ENCODE measurements at places on chromosomes 12 and 14.

- DNase-seq, result no peak
These were observed 21.5 kb upstream of the ALDH2 start for GRCh38 chr12:111745211-111745610.

DNA sequence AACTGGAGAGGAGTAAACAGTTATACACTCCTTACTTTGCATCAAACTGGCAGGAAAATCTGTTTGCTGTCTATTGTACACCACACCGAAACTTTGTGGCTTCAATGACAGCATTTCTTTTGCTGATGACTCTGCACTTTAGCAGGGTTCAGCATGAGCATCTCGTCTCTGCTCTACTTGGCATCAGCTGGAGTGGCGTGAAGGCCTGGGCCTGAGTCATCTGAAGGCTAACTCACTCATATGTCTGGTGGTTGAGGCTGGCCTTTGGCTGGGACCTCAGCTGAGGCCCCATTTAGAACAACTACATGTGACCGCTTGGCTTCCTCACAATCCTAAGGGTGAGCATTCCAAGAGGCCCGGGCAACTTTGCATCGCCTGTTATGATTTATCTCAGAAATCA lies 28.7 kb upstream of the REP15 start:
- peak; percentile 94 for DNase-seq

GRCh38 chr12:117521346-117521745 lies 159.9 kb upstream of the NOS1 start:
- DNase-seq, result no peak

DNA sequence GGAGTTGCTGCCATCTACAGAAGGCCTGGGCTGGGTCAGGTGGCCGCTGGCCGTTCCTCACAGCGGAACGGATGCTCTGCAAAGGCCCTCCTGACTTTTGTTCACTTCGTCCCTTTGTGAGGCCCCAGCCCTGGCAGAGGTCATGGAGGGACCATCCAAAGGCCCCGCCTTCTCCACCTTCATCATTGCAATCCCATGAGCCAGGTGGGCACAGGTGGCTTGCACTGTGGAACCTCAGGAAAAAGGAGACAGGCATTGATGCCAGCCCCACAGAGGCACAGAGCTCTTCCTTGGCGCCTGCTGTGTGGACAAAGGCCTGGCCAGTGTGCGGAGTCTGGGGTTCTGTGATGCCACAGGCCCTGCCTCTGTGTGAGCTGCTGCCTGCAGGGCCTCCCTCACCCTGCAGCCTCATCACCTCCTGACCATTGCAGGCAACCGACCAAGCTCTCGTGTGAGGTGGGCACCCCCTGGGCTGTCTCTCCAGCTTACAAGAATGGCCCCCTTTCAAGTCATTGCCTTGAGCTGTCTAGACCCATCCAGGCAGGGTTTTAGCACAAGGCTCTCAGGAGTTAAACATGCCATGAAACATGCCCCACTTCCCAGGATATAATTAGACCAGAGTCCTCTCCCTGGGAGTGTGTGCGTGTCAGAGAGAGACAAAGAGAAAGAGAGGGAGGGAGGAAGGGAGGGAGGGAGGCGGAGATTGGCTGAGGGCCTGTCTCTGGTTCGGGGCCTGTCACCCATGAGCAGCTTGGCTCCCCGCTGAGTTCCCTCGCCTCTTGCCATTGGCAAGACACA lies 19.3 kb downstream of the NFKBIA start:
- peak; percentile 90 for DNase-seq

- DNase-seq, result no peak
These were observed 93.7 kb downstream of the B4GALNT3 start for GRCh38 chr12:553216-554000.

DNA sequence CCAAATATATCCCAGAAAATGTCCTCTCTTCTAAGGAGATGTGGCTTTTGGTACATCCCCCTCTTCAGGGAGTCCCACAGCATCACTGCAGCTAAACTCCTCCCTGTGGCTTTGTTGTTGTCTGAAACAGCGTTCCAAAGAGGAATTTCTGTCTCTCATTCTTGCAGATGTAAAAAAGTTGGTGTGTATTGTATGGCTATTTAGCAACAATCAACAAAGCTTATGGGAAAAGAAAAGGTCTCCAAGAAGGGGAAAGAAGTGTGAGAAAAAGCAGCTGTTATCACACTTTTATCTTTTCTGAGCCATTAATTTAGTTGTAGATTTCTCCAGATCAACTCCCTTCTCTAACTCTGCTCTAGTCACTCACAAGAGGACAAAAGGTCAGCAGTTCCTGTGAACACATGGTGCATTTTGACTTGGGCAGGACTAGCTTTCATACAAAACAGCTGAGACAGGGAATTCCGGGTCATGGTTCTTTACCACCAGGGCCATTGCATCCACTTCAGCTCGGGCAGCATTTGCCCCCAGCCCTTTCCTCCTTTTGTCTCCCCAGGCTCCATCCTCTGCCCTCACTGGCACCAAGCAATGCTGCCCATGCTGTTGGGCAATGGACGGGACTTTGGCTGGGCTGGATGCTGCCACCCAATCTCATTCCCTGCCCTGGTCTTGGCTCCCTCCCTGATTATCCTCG lies 184.7 kb downstream of the TMX1 start:
- DNase-seq, result peak; percentile 77

- no peak for DNase-seq
These were observed 268.0 kb upstream of the TMEM132C start for GRCh38 chr12:127998988-127999387.

DNA sequence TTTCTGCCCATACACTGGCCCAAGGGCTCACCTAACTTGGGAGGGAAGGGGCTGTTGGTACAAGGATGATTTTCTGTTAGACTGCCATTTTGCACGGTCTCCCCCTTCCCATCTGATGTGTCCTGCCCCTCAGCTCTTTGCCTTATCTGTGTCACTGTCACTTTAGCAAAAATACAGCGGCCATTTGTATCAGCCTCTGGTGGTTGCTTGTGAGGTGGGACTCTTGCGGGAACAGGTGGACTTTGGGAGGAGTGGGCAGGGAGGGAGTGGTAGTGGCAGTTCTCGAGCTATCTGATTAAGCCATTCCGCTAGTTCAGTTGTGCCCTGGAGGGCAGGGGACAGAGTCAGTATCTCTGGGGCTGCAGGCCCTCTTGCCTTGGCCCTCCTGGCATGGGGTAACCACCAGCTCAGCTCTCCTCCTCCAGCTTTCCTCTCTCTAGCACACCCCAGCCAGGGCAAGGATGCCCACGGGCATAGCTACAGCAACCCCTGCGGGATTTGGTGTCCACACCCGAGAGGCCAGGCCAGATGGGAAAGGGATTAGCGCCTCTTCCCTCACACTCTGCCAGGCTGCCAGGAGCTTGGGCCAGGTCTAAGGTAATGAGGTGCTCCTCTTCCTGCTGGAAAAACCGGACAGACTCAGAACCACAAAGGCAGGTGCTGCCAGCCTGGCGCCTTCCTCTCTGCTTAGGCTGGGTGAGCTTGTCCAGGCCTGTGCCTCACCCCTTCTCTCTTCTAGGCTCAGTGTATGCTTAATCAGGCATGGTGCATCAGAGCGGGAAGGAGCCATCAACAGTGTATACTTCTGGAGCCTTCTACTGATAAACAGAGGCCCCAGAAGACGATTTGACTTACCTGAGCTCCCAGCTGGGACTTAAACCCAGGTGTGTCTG lies 8.7 kb downstream of the SLC48A1 start:
- no peak for DNase-seq

DNA sequence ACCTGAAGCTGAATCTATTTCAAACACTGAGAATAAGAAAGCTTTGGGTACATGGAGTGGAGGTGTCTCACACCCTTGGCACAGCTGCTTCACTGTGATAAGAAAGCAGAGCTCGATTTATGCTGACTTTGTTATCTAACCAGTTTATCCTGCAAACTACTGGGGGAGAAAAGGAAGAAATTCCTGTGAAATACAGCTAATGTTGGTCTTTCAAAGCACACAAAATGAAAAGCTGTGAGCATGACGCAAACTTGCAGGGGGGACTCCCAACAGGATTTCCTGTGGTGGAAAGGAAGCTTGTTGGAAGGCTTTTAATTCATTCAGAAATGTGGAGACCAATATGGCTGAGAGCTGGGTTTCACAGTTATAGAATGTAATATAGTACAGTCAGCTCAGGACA lies 53.4 kb downstream of the SRGAP1 start:
- no peak for DNase-seq

- DNase-seq, result no peak
These were observed 47.9 kb downstream of the ANKRD9 start for GRCh38 chr14:102461490-102462338.

GRCh38 chr12:113757221-113758002 lies 208.7 kb downstream of the RBM19 start:
- no peak for DNase-seq

DNA sequence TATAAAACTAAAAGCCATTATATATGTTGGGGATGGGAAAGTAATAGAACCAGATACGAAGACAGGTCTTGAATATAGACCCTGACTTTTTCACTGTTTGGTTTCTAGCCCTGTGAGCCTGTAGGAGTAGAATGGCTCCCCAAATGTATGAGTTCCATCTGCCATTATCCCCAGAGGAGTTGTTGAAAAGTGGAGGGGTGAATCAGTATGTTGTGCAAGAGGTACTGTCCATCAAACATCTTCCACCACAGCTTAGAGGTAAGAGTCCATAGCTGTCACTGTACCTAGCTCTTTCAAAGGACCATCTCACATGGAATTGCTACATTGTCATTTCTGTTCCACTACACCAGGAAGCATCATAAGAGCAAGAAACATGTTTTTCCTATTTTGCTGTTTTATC lies 1.1 kb downstream of the NCAPD2 start:
- DNase-seq, result no peak

DNA sequence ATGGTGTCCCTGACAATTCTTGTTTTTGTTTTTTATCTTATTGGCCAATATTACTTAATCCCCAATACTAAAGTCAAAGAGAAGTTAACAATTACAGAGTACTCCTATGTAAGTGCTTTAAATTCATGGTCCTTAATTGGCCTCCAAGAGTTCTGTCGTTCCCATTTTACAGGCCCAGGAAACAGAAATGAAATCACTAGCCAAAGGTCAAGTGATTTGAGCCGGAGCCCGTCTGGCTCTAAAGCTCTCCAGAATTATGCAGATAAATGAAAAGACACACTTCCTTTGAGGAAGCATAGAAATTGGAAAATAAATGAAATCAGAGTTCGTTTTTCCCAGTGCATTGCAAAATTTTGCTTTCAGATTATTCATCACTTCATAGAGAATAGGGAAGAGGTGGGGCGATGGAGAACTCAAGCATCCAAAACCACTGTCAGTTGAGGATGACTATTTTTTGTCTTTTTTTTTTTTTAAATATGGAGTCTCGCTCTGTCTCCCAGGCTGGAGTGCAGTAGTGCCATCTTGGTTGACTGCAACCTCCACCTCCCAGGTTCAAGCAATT lies 78.5 kb downstream of the MAP1LC3B2 start:
- DNase-seq, result no peak

- peak; percentile 78 for DNase-seq
These were observed 114.5 kb downstream of the RAD51B start for GRCh38 chr14:67934087-67934486.

- no peak for DNase-seq
These were observed 135.8 kb downstream of the ITPR2 start for GRCh38 chr12:26697217-26697616.

DNA sequence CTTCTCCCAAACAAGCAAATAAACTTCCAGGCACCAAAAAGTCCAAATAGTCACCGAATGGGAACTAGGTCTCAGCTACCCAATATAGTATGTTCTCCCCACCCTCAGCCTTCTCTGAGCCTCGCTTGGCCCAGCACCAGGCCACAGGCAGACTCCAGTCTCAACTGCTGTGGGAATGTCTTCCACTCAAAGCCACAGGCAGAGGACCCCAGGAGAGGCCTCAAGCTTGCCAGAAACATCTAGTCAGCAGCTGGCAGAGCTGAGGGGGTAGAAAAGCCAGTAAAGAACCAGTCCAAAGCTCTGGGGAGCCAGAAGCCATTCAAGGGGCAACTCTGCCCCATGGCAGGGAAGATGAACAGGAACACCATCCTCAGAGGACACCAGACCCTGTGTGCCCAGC lies 41.8 kb downstream of the FMNL3 start:
- no peak for DNase-seq

- DNase-seq, result no peak
These were observed 12.7 kb upstream of the SVOP start for GRCh38 chr12:109033239-109034196.

GRCh38 chr12:56086096-56086495 lies 6.1 kb downstream of the ERBB3 start:
- DNase-seq, result no peak

GRCh38 chr12:26795910-26796309 lies 37.1 kb downstream of the ITPR2 start:
- DNase-seq, result no peak

DNA sequence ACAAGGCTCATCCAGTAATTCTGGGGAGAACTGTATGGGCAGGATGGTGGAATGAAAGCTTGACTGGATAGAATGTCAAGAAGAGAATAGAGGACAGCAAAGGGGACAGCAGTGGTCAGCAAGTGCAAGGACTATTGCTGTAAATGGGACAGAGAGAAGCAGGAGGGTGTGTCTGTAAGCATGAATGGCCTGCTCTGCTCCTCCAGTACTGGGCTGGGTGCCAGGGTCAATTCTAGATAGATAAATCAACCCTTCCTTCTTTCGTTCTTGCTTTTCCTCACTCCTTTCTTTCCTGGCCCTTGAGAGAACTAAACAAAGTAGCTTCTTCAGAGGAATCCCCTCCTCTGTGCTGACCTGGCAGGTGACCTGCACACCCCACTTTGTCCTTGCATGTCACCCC lies 1019.2 kb downstream of the BCL11B start:
- no peak for DNase-seq

DNA sequence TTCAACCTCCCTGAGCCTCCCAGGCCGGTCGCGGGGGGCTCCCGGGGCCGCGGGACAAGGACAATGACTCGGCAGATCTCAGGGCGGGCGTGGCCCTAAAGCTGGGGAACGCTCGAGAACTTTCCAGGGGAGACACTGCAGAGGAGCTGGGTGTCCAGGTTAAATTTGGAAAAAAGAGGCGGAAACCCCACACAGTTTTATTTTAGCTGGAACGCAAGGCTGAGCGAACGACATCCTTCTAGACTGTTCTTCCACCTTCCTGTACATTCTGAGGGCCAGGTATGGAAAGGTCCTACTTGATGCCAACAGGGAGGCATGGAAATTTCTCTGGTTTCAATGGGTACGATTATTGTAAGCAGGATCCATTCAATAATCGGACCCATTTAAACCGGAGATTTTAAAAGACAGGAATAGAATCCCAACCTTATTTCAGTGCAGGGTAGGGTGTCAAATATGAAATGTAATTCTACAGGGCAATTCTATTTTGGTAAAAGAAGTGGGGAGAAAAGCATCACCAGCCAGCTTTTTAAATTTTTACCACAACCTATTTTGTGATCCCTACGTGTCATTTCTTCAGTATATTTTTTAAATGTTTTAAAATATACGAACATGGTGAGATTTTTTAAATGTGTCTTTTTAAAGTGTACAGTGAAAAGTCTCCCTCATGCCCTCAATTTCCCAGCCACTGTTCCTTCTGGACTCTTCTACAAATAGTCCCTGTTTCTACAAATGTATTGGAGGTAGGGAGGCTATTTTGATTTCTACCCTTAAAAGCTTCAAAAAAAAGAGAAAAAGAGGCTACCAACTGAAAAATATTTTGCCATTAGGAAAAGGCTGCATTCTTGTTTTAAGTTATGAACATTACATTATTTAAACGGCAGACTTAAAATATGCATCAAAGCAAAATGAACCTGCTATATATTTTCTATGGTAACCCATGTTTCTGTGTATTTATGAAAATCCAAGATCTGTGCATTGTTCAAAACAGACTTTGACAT lies 1.1 kb upstream of the UBC start:
- DNase-seq, result peak; percentile 25
